ENCODE measurements at places on chromosomes 1 and 21. TPM values are rescaled to one million over a fixed set of nuclear protein-coding genes. Genes with fewer than 3 reads are reported as not detected.

The SDCCAG8 gene
- 53.1 TPM for total RNA-seq

The GABRD gene
- total RNA-seq = not detected

The KRTAP7-1 gene
- total RNA-seq = not detected

The WARS2 gene
- 10.3 TPM for total RNA-seq

The NR5A2 gene
- total RNA-seq = not detected

The C1QTNF12 gene
- total RNA-seq = not detected

The TEX38 gene
- total RNA-seq = not detected

The C1orf115 gene
- 1.6 TPM for total RNA-seq

The SPRR2A gene
- total RNA-seq = 0.39 TPM

All from hair follicular keratinocyte (primary cell).